ENCODE measurements at places on chromosomes 6 and 20. TPM values are rescaled to one million over a fixed set of nuclear protein-coding genes. Genes with fewer than 3 reads are reported as not detected.

Gene RFX6
- total RNA-seq: not detected

Gene TSHZ2
- 3.1 TPM for total RNA-seq

Gene ANKRD66
- not detected for total RNA-seq

Gene RIMS4
- 1.3 TPM for total RNA-seq
